AG10803 (cell line): ENCODE measurements at places on chromosomes 1 and 21.
A peak's percentile ranks its signal among the peaks of the same experiment; 100 is the strongest.

GRCh38 chr1:169117599-169117998, 11.1 kb downstream of the ATP1B1 start:
- DNase-seq = no peak

DNA sequence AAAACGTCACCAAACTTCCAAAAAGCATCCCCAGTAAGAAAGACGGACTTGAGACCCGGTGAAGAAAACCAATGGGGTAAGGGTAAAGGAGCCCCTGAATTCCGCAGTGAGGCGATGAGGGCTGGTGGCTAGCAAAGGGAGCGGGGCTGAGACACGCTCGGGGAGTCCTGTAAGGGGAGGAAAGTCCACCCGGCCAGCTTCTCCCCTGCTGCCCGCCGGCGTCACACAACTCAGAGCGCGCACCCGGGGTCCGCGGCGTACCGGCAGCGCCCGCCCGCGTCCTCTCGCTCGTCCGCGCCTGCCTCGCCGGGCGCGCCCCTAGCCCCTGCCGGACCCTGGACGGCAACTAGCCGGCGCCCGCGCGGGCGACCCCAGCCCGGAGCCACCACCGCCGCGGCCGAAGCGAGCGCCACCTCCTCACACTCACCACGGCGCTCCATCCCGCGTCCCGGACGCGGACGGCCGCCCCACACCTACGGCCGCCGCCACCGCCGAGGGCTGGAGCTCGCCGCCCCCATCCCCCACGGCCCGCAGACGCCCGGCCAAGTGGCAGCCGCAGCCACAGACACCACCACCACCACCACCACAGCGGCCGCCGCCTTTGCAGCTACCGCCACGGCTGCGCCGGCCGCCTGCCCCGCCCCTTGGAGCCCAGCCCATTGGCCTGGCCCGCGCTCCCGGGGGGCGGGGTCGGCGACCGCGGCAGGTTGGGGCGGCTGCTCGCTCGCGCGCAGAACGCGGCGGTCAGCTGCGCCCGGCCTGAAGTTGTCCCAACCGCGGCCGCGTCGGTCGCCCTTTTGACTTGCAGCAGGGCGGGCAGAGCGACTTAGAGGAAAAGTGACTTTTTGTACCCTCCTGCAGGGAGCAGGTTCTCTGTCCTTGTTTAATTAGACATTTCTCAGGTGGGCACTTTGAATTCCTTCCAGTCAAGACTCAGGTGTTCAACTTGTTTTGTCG, 10.0 kb upstream of the ARHGAP29 start:
- peak; percentile 57 for DNase-seq

DNA sequence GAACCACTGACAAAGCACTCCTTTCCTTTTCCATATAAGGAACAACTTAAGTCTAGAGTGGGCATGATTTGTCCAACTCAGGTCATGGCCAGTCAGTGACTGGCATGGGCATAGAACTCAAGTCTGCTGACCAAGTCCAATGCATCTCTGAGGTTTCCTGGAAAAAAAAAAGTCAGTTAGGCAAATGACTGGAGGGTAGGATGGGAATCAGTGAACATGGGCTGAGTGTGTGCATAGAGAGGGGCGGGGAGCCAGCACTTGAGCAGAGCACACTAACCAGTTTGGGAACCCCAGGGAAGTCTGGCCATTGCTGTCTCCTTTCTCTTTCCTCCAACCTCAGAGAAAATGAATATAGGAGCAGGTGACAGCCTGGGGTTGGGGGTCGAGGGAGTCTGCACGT, 53.6 kb upstream of the FMOD start:
- no peak for DNase-seq

- no peak for DNase-seq
Measured at GRCh38 chr1:119745034-119745433, 23.7 kb downstream of the HMGCS2 start.

GRCh38 chr1:938088-938683, 14.5 kb downstream of the SAMD11 start:
- DNase-seq = no peak

DNA sequence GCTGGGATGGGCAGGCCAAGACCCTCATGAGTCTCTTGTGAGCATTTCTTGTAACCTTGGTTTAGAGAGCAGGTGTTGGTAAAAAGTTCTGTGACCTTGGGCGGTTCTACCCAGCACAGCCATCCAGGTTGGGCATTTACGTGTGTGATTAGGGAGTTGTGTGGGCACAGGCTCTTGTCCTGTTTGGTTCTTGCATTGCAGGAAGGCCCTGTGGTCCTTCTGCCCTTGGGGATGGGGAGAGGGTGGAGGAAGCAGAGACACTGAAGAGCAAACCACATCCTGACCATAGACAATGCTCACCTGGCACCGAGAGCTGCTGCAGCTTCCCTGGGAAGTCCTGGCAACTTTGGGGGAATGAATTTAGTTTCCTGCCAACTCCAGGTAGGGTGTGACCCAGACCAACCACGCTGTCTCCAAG, 25.6 kb downstream of the RNF187 start:
- no peak for DNase-seq

DNA sequence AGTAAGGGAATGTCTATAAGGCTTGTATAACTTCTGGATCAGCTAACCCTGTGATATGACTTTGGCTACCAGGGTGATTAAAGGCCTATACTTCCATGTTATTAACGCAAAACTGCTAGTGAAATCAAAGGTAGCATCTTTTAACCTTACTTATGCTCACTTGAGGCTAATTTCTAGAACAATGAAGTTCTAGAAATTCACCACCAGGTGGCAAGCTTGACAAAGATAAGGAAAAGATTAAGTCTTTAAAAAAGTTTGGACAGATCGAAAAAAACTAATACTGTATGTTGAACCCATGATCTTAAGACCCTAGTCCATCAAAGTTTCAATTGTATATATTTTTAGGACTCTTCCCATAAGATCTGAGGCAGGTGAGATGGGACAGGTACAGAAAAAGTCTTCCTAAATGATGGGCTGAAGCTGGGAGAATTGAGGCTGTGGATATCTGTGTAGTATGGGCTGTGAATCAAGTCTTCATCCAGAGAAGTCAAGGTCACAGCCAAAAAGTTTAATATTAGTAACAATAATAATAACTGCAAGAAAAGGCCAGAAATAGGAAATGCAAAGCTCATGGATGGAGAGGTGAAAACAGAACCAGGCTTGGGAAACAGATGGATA, 18.8 kb downstream of the KYAT3 start:
- DNase-seq = peak; percentile 50

DNA sequence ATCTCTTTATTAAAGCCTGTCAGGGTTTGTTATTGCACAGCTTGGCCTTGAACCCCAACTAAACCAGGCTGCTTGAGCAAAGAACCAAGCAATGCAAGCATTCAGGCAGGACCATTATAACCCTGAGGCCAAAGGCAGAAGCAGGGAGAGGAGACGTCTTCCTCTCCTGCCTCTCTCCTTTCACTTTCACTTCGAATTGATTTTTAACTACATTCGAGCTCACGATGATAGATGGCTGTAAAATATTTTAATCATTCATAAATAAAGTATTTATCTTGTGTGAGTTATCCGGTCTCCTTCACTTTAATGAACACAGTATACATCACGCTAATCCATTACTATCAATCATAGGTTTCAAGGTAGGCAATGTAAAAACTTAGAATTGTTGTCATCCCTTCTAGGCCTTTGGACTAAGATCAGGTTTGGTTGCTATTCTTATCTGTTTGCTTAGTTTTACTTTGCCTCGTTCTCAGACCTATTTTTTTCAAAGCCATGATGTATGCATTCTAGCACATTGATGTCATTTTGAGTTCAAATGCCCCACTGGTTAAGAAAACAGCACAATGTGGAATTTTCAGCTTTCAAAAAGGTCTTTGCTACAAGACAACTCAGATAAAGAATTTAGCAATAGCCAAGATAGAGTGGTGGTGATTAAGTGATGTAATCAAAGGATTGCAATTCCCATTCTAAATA, 480.2 kb upstream of the RUNX1 start:
- no peak for DNase-seq

GRCh38 chr1:185400052-185400451, 83.0 kb upstream of the IVNS1ABP start:
- peak; percentile 78 for DNase-seq

DNA sequence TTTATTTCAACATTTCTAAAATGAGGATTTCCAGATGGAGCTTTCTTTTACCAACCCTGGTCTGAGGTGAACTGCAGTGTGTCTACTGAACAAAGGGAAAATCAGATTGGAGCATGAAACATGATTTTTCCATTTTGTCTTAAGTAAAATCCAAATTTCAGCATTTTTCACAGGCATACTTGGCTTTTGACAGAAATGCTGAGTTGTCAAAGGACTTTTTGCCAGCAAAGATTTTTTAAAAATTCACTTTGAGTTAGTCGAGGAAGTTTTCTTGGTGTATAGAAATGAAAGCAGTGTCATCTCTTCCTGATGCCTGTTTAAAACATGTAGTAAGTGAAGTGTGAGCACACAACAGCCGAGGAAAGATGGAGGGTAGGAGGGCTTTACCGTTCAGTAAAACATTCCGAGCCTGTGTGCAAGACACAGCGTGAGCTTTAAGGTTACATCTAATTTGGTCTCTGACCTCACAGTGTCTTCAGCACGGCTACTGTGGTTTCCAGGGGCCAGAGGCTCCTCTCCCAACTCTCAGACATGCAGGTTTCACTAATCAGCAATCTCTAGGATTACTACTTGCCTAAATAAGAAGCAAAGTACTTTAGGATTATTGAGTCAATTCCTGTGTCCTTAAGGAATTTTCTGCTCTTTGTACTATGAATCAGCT, 45.9 kb downstream of the SAMD13 start:
- DNase-seq = peak; percentile 26

GRCh38 chr1:20112279-20113000, 6.9 kb downstream of the PLA2G2D start:
- no peak for DNase-seq
